ENCODE measurements at places on chromosomes 11 and 22.

DNA sequence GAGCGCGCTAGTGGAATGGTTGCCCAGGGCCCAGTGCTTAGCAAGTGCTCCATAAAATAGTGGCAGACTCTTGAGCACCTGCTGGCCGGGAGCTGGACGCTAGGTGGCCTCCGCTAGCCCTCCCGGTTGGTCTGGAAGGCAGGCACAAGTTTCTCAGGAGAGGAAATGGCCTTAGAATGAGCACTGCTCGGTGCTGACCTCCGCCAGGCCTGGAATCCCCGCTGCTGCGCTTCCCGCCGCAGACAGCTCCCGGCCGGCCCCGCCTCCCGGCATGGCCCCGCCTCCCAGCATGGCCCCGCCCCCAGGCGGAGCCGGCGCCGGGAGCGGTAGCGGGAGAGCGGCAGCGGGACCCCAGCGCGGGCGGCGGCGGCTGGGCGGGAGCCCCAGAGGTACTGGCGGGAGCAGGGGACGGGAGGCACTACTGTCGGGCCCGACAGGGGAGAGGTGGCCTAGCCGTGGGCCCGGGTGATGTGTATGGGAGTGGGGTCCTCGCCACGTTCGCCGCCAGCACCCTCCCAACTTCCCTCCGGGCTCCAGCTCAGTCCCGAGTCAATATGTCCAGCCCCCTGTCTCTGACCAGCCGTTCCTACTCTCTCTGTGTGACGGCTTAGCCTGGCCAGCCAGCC, at the start of gene SIPA1:
SIPA1 (plus strand) TSS at position 308 of the 626 bp plus-strand sequence. CDS start 2,821 bp downstream, outside the sequence.
- peak; percentile 93 for DNase-seq

- DNase-seq: peak; percentile 46
These were observed 942.3 kb downstream of the NTM start for GRCh38 chr11:132312701-132313111.

GRCh38 chr11:2912498-2912897, 16.7 kb downstream of the PHLDA2 start:
- peak; percentile 85 for DNase-seq

DNA sequence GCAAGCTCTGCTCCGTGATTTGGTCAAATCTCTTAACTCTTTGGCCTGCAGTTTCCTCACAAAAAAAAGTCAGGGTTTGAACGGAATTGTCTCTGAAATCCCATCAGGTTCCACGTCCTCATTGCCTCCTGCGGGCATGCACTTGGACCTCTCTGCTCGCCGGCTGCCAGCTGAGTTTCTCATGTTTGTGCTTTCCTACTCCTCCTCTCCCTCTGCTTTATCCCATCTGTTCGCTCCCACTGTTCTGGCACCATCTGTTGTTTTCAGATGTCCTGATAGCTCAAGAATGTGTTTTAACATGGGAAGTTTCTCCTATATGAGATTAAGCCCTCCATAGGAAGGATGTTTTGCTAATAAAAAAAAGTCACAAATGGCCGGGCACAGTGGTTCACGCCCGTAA, 49.4 kb upstream of the ARHGAP42 start:
- DNase-seq: no peak

GRCh38 chr11:134460062-134460561, 48.1 kb upstream of the B3GAT1 start:
- no peak for DNase-seq

- DNase-seq: no peak
These were observed 120.9 kb downstream of the GALNT18 start for GRCh38 chr11:11500744-11501487.

DNA sequence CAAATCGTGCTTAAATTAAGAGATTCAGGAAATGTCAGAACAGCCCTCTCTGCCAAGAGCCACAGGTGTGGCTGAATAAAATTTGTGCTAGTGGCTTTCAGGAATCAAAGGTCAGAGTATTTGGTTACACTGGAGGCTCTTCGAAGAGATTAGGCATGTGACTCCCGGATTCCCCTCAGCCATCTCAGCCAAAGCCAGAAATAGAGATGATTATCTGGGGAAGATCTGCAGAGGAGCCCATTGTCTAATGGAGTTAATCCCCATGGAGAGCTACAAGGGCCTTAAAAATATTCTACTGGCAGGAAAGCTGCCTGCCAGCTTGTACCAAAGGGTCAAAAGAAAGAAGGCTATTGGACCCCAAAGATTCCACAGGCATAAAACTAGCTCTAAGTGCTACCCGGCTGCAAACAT, 1259.5 kb downstream of the TBC1D22A start:
- DNase-seq: no peak

GRCh38 chr11:72379384-72380131, 54.8 kb downstream of the CLPB start:
- DNase-seq: no peak

GRCh38 chr22:37289156-37289735, 6.9 kb downstream of the CYTH4 start:
- no peak for DNase-seq

DNA sequence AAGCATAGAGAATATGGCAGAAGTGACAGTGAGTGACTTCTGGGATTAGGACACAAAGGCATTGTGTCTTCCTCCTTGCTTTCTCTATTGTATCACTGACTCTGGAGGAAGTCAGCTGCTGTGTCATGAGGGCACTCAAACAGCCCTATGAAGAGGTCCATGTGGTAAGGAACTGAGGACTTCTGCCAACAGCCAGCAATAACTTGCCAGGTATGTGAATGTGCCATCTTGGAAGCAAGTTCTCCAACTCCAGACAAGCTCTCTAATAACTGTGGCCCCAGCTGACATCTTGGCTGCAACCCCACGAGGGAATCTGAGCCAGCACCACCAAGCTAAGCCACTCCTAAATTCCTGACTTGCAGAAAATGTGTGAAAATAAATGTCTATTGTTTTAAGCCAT, 83.6 kb upstream of the ZBED5 start:
- DNase-seq: no peak

DNA sequence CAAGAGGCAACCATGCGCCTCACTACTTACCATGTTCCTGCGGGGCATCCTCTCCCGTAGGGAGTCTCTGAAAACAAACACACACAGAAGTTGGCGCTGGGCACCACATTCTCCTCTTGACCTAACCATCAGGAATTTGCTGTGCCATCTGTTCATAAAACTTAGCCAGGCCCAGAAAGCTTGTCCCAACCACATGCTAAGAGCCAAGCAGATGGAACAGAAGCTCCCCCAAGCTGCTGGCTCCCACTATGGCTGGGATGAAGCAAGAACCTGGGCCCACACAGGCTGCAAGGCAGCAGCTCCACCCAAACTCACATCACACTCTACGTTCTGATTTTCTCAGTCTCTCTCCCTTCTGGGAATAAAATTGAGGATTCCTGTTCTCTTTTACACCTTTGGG, 17.4 kb downstream of the HPS4 start:
- DNase-seq: no peak

DNA sequence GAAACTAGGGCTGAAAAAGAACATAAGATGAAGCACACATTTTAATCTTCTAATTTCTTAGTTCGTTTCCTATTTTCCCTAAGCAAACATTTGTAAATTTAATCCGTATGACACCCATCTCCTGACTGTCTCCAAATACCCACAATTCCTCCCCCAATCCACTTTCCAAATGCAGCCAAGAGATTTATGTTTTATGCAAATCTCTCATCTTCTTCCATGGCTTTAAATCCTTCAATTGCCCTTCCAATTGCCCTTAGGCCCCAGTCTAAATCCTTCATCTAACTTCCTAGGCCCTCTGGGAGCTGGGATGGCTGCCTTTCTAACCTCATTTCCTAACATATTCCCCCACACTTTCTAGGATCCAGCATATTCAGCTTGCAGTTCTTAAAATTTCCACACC, 18.0 kb upstream of the POU2AF1 start:
- no peak for DNase-seq

- DNase-seq: no peak
These were observed 45.0 kb upstream of the BIRC3 start for GRCh38 chr11:102272047-102272824.

DNA sequence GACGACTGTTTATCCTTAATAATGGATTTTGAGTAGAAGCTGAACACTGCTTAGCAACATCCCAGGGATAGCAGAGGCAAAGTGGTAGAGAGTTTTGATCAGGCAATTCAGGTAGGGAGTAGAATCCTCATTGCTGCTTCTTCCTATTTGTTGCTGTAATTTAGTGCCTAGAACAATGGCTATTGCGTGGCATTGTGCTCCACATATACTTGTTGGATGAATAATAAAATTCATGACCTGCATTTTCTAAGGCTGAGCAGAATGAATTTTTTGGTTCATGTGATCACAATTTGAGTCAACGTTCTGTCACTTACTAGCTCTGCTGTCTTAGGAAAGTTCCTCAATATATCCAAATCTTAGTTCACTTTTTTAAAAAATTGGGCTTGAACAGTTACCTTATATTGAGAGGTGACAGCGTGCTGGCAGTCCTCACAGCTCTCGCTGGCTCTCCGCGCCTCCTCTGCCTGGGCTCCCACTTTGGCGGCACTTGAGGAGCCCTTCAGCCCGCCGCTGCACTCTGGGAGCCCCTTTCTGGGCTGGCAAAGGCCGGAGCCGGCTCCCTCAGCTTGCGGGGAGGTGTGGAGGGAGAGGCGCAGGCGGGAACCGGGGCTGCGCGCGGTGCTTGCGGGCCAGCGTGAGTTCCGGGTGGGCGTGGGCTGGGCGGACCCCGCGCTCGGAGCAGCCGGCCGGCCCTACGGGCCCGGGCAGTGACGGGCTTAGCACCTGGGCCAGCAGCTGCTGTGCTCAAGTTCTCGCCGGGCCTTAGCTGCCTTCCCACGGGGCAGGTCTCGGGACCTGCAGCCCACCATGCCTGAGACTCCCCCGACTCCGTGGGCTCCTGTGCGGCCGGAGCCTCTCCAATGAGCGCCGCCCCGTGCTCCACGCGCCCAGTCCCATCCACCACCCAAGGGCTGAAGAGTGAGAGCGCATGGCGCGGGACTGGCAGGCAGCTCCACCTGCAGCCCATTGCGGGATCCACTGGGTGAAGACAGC, 350.6 kb downstream of the ETS1 start:
- DNase-seq: no peak

DNA sequence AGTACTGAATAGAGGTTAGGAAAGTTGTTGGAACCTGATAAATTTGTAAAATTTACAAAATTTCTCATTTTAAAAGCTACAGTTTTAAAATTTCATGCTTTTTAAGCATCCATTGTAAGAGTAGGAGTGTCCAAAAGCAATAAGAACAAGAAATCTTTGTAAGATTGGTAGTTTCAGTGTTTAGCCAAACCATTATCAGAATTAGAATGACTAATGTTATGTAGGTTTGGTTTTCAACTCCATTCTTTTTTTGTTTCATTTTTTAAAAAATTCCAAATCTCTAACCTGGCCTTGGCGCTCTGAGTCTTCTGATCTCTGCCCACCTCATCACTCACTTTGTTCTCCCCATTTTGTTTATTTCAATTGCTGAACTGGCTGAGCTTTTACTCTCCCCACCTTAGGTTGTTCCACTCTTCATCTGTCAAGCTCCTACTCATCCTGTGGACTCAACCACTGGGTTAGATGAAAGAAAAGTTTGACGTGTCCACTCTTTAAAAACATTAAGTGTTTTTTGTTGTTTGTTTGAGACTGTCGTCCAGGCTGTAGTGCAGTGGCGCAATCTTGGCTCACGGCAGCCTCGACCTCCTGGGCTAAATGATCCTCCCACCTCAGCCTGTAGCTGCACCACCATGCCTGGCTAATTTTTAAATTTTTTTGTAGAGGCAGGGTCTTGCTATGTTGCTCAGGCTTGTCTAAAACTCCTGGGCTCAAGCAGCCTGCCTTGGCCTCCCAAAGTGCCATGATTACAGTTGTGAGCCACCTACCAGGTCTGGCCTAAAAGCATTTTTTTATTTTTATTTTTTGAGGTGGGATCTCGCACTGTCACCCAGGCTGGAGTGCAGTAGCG, 14.0 kb downstream of the EP300 start:
- DNase-seq: peak; percentile 33

GRCh38 chr22:22999523-22999922, 70.8 kb upstream of the GNAZ start:
- DNase-seq: no peak

DNA sequence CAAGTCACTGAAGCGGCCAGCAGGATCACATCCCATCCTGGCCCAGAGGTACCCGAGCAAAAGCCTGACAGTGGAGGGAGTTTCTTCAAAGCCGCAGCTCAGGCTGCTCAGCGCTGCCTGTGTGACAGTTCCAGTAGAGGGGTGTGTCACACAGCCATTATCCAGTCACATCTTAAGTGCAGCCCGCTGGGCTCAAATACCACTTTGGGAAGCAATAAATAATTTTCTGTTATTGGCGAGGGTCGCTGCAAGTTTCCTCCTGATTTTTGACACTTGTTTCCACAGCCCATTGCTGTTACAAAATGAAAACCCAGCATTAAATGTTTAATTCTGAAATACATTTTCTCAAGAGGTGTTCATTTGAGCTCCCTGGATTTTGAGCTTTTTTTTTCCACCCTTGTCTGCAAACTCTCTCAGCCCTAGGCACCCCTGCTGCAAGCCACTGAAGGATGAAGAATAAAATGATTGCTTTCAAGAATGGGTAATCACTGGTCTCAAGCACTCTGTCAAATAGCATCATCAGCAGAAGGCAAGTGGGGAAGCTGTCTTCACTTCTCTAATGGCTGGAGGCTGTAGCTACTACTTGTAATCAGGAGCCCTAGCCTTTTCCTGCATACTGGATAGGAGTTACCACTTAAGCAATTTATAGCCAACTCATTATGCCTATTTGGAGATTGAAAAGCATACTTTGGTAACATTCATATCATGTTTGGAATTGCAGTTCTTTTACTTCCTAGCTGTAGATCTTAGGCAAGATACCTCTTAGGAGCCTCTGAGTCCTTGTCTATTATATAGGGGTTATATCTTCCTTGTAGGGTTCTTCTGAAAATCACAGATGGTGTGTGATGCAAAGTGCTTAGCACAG, 373.7 kb downstream of the METTL15 start:
- DNase-seq: no peak

GRCh38 chr22:17941471-17942406, 82.6 kb downstream of the MICAL3 start:
- DNase-seq: no peak

GRCh38 chr22:20799449-20799848, 25.5 kb downstream of the SERPIND1 start:
- DNase-seq: no peak

GRCh38 chr22:33883561-33883960, 36.7 kb downstream of the LARGE1 start:
- no peak for DNase-seq

DNA sequence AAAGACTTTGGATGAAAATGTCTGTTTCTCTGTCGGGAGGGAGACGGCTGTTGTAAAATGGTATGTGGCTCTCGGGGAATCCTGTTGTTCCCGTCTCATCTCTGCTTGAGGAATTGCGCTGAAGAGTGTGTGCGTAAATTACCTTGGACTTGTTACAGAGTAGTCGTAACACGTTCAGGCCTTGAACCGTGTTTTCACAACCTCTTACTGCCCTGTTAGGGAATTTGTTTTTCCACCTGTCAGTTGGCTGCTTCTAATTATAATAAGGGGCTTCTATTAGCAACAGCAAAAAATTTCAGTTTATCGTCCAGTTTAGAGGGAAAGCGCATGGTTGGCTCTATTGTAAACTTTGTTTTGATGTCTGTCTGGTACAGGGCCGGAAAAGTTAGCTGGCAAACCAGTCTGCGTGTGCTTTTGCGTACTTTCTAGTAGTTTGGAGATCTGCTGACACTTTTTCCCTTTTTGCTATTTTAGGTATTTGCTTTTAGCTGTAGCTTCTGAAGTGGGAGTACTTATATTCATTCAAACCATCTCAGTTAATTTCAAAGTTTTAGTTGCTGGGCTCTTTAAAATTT, 1.5 kb downstream of the HIPK3 start:
- DNase-seq: peak; percentile 56

GRCh38 chr11:2213384-2213842, 41.8 kb upstream of the TH start:
- DNase-seq: no peak
